ENCODE measurements at places on chromosomes 7 and 10.

DNA sequence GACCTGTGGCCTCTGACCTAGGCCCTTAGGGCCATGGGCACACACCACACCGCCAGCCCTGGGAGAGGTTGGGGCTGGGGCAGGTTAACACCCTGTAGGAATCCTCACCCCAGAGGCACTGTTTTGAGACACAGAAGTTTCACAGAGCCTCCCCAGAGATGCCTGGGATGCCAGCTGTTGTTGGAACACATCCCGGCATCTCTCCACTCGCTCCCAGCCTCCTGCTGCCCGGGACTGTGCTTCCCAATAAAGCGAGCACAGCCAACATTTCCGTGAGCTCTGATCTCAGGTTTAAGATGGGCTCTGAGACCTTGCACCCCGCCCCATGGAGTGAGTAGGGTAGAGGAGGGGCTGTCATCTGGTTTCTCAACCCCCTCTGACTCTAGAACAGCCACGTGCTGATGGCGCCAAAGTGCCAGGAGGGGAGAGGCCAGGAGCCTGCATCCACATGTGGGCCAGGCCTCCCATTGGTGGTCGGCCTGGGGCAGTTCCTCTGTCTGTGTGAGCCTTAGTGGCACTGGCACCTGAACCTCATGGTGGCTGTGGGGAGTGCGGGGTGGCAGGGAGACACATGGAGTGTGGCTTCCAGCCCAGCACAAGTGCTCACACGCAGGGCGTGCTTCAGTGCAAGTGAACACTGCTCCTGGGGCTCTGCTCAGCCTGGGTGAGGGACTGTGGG is 54.7 kb downstream of the RASGEF1A start:
- DNase-seq = peak; percentile 28

DNA sequence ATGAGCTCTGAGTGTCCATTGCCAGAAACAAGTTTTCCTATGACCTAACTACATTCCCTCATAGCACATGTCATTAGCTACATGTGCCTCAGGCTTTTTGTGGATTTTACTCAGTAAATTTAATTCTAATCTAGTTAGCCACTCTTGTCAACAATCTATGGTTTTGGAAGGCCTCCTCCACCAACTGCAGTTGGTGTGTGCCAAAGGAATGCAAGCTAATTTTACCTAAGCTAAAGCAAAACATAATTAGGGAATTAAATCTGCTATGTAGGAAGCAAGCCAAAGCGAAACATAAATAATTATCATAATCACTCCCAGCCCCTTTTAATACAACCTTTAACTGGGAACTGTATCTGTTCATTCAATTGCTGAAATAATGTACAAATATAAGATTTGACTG is 3.5 kb upstream of the CTTNBP2 start:
- DNase-seq = no peak

DNA sequence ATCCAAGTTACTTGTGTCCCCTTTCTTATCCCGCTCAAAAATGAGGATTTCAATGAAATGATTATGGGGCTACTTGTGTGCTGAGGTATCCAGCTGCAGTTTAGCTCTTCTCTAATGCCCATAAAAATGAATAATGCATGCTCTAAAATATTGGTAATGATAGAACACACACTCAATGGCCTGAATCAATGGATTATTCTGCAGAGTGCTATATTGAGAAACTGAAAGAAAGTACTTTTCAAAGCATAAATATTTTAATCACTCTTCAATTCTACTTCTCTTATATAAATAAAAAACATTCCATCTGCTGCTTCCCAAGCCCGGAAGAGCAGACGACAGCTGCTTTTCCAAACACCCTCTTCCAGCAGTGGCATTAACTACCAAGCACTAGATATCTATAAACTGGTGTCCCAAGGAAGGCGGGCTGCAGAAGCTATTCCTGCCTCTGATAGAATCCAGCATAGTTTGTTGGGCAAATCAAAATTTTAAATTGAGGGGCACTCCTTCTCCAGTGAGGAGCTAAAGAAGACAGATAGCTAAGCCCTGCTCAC is 284.9 kb upstream of the AOAH start:
- DNase-seq = no peak

GRCh38 chr10:60335708-60336107 is 54.0 kb downstream of the ANK3 start:
- DNase-seq = no peak

GRCh38 chr10:118271671-118272070 is 70.5 kb downstream of the FAM204A start:
- DNase-seq = no peak

DNA sequence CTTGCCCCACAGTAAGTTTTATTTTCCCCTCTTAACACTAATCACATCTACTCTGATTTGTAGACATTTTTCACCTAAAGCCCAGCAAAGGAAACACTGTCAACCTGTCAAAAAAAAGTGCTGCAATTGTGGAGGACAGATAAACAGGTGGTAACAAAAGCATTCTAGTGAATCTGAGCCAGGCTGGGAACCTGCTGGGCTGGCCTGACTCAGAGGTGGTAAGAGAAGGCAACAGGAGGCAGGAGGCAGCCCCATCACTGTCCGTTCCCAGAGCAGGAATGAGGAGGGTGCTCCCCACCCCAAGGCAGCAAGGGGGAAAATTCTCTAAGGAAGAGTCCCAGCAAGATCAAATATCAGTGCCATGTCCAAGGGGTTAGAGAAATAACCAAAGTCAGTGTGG is 19.5 kb upstream of the HERPUD2 start:
- DNase-seq = no peak

GRCh38 chr7:148253629-148254028 is 336.9 kb upstream of the C7orf33 start:
- no peak for DNase-seq

DNA sequence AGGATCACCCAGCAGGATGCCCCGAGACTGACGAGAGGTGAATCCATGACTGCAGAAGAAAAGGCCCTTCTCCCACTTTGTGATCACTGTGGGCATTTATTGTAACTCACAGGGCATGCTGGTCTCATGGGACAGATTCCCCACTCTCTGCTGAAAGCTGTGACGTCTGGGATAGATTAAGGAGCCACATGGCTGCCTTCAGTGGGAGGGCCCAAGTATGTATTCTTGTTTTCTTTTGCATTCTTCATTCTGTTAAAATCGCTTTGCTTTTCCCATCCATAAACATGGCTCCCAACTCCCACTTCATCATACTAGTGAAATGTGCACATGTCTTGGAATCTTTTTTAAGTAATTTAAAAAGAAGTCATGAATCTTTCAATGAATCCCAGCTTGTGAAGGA is 67.2 kb downstream of the FAM107B start:
- DNase-seq = no peak

GRCh38 chr7:29457141-29457561 is 106.5 kb upstream of the PRR15 start:
- no peak for DNase-seq

- DNase-seq = no peak
Observed at GRCh38 chr7:128902761-128903585, 7.5 kb downstream of the KCP start.

- no peak for DNase-seq
Observed at GRCh38 chr7:93594250-93594649, 19.7 kb upstream of the CALCR start.

DNA sequence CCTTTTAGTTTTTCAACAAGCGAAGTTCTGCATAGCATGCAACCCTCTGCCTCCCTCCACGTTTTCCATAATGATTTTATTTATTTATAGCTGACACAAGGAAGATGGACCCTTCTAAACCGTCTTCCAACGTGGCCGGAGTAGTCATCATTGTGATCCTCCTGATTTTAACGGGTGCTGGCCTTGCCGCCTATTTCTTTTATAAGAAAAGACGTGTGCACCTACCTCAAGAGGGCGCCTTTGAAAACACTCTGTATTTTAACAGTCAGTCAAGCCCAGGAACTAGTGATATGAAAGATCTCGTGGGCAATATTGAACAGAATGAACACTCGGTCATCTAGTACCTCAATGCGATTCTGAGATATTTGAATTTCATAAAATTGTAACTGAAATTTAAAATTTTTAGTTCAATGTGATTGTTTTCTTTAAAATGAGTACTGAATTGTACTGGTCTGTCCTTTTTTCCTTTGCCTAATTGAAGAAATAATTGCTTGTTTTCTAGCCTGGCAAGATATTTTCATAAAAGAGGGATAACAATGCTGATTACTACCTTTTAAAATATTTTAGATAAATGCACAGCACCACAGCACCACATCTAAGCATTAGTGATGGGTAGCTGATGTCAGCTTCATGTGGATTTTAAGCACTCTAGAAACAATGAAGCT is 41.5 kb upstream of the SLC39A12 start:
- no peak for DNase-seq

DNA sequence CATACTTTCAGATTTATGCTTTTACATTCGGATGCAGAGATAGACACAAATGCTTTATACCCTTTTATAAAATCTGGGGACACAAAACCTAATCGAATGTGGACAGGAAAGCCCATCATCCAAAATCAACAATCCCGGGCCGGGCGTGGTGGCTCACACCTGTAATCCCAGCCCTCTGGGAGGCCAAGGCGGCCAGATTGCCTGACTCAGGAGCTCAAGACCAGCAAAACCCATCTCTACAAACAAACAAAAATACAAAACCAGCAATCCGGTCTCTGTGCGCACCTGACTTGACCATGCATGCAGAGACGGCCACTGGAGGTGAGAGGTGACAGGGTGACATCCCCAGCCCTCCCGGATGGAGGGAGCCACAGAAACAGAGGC is 13.5 kb downstream of the COBL start:
- DNase-seq = no peak

- DNase-seq = no peak
Observed at GRCh38 chr10:89391907-89392756, at the start of gene IFIT1. Gene IFIT1 (plus strand): TSS chr10:89392623. CDS start chr10:89392713, 90 bp downstream.

GRCh38 chr10:44384601-44385025 is 284 bp downstream of the CXCL12 start:
- peak; percentile 33 for DNase-seq

DNA sequence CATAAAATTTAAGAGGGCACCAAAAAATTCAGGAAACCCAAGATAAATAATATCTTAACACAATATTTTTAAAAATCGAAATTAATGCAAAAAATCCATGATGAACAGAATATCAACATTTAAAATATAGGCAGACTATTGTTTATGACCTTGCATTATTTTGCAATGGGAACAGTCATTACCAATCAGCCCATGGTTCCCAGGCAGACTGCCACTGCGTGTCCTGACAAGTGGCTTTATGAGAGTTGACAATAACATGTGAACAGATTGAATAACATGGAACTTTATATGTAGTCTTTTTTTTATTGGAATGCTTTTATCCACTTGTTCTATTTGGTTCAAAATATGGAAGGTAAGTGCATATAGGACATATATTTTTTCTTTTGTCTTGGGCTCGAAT is 3.1 kb upstream of the AVPI1 start:
- no peak for DNase-seq

- DNase-seq = no peak
Observed at GRCh38 chr7:135165862-135166261, 4.6 kb downstream of the CYREN start.

DNA sequence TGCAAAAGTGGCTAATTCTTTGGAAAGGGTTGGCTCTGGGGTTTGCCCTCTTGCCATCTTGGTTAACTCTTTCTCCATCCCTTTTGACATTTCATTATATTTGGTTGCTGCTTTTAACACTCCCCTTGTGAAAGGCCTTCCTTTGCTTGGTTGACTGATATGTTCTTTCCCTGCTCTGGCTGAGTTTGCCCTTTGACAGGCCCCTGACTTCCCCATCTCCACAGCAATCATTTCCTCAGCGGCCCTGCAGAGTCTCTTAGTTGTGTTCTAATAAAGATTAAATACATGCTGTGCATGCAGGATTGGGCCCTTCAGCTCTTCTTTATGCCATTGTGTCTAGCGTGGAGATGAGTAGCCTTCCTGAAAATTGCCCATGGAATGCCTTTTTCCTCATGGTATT is 84.5 kb upstream of the CSTF2T start:
- DNase-seq = no peak

DNA sequence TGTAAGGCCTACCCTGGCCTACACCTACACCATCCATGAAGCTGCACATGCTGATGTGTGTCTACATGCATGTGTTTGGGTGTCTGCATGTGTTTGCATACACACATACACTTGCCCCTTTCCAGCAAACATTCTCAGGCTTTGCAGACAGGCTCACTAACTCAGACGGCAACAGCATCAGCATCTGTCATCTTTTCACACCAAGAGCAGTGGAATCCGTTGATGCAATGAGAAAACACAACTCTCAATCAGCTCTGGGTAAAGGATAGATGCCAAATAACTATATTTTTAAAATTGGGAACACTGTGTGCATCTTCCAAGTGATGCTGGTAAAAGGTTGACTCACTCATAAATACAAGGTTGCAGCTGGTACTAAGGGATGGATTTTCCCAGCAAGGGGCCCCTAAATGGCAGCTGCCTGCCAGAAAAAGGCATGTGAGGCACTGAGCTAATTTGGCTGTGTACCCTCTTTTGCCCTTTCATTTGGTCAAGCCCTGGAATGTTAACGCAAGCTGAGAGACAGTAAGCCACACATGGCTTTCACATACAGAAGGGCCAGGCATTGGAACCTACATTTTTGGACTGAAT is 296.3 kb upstream of the NPSR1 start:
- DNase-seq = no peak

DNA sequence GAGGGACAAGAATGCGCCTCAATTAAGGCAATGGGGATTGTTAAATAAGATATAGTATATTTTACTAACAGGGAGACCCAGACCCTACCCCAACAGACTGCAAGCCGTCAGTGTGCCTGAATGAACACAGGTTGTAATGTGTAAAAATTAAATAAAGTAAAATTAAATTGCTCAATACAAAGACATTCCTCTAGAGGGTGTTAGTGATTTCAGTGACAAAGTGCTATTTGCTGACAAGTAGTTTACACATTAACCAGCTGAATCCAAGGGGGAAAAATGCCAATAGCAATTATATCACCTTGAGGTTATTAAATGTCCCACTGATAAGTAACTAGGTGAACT is 110.5 kb downstream of the EBF3 start:
- DNase-seq = no peak

- DNase-seq = no peak
Observed at GRCh38 chr7:111556977-111557376, 5.3 kb downstream of the IMMP2L start.

DNA sequence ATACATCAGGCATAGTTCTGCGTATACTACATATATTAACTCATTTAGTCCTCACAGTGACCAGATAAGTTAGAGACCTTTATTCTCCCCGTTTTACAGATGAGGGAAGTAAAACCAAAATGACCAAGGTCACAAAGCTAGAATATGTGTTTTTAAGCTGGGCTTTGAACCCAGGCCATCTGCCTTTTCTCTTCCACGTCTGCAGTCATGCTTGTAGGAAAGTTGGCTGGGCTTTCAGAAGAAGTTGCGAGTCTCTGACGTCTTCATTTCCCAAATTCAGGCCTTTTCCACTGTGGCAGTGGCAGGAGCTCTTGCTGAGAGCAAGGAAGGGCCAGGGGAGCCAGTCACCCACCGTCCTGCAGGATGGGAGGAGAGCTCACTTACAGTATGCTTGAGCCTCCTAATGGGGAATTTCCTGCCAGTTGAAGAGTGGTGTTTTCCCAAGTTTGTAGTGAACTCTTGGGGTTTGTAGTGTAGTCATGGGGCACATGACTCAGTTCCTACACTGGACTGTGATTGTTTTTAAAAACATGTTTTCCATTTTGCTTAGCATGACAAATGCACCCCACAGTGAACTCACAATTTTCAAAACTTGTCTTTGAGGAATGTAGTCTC is 34.2 kb downstream of the CYP17A1 start:
- DNase-seq = no peak

GRCh38 chr10:32927750-32928149 is 30.3 kb downstream of the ITGB1 start:
- DNase-seq = no peak

GRCh38 chr7:155009570-155010157 is 6.7 kb upstream of the PAXIP1 start:
- no peak for DNase-seq

- DNase-seq = no peak
Observed at GRCh38 chr7:30116771-30117170, 18.0 kb upstream of the MTURN start.

GRCh38 chr10:6722616-6723004 is 142.5 kb upstream of the PRKCQ start:
- no peak for DNase-seq

Measured in RWPE2 (cell line).